ENCODE measurements at places on chromosomes 7 and 10.

- no peak for DNase-seq
Observed at GRCh38 chr7:156192921-156193320, 380.7 kb upstream of the SHH start.

DNA sequence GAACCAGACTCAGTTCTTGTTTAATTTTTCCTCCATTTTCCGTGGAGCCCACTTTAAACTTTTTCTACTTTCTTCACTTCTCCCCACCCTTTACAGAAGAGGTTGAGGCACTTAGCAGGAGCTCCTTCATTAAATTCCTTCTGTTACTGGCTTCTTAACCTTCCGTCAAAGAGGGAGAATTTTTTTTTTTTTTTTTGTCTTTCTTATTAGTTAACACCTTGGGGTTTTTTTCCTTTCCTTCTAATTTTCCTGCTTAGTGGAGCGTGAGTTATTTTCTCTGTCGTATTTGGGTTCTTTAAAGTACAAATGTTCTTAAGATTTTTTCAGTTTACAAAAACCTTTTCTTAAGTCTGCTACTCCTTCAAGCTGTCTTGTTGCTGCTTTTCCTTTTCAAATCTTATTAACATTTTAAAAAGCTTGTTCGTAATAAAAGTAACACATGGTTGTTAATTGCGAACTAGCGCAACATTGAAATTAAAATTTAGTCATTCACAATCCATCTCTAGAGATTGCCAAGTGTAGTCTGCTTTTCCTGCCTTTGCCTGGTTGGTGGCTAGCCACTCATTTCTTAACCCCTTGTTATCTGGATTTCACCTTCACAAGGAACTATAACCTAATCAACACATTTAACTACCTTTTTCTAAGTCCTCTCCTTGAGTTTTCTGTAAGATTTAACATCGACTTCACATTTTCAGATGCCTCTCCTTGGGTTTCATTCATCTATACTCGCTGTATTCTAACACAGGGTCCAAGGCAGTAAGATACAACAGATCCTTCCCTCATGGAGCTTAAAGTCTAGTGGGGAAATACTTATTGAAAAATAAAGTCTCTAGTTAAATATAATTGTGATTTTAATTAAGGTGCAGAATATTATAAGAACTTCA lies 2.0 kb downstream of the BMPR1A start:
- DNase-seq = no peak

DNA sequence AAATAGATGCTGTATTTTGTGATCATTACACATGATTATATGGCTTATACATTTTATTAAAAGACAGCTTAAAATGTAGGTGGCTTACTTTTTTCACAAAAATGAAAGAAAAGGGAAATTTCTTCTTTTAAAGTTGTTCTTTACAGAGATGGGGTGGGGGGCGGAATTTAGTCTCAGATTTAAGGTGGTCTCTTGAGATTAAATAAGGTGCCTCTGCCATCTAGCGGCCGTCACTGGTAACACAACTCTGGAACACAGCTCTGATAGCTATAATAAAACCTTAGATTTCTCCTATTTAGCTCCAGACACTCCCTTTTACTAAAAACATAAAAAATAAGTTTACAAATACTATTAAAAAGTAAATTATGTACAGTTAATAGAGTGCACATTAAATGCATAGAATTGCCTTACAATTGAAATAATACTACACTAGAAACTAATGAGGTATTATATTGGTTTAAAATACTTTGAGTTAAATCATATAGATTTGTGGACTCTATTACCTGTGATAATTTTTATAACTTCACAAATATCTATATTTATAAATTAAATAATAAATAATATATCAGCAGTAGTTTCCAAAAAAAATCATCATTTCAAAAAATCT lies 210.9 kb downstream of the DGKB start:
- DNase-seq = peak; percentile 48

DNA sequence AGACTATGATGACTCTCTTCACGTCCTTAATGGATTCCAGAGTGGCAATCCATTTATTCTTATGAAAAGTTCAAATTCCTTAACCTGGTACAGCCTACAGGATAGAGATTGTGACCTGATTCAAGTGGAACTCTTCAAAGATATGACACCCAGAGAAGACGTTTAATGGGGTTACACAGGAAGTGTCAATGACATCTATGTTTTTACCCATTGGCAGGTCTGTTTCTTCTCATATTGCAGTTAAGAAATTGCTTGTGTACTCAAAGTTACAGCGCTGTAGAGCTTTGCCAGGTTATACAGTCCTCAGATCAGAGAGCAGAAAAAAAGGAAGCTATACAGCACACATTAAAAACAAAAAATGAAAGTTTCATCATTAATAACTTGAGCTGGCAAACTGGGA lies 367.4 kb downstream of the THSD7A start:
- DNase-seq = no peak

- DNase-seq = no peak
Observed at GRCh38 chr10:101576211-101576863, 11.7 kb downstream of the POLL start.

DNA sequence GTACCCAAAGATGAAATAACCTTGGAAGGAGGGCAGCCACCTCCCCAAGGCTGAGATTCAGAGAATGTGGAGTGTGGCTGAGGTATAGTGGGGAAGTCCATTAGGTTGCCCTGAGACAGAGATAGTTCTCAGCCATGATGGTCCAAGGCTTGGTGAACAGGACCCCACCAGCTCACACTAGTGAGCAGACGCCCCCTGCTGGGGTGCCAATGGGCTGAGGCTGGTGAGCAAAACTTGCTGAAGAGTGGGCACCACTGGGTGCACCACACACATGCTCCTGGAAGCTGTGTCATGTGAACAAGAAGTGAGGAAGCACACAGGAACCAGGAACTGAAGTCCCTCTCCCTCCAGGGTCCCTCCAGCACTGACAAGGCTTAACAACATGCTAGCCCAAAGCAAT lies 8.9 kb downstream of the FBXL13 start:
- DNase-seq = no peak

GRCh38 chr10:21164687-21165086 lies 267.6 kb upstream of the NEBL start:
- no peak for DNase-seq

DNA sequence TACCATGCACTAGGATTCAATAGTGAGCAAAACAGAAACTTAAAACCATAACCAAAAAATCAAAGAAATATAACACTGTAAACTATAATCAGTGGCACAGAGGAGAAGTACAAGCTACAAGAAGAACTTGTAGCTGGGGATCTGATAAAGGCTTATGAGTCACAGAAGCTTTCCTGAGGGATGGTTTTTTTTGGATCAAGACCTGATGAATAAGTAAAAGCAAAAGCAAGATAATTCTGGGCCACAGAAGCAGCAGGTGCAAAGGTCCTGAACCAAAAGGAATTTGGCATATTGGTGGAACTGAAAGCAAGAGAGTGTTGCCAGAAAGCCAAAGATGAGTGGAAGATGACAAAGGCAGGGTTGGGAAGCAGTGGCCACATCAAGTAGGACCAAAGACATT lies 37.4 kb upstream of the BET1 start:
- no peak for DNase-seq

DNA sequence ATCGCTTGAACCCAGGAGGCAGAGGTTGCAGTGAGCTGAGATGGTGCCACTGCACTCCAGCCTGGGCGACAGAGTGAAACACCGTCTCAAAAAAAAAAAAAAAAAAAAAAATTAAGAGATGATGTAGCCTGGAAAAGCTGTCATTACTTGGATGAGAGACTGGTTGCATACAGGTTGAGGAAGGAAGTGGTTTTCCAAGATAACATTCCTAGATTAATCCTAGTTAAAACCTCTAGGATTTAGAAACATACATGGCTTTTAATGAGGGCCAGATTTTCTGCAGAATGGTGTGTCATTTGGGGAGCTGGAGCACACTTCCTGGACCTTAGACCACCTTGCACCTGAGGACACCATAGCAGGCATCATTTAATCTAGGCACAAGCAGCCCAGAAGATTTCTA lies 17.8 kb downstream of the VWA2 start:
- no peak for DNase-seq

GRCh38 chr10:58017719-58018367 lies 249.9 kb downstream of the IPMK start:
- DNase-seq = no peak

DNA sequence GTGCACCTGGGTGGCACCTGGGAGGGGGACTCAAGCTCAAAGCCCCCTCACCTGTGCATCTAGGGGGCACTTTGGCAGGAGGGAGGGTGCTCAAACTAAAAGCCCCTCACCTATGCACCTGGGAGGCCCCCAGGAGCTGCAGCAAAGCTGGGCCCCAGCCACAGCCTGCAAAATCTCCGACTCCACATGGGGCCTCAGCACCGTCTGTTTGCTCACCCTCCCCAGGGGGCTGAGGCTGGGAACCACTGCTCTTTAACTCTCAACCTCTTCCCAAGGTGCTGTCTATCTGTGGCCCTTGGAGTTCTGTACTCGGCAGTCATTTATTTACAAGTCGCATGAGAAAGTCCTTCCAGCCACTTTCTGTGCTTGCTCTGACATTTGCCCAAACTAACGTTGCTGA lies 458.4 kb downstream of the DNAJB6 start:
- DNase-seq = no peak

GRCh38 chr7:41754046-41754445 lies 51.2 kb upstream of the INHBA start:
- no peak for DNase-seq

- no peak for DNase-seq
Observed at GRCh38 chr10:97733256-97733655, 3.7 kb upstream of the ZFYVE27 start.

GRCh38 chr7:20541608-20542349 lies 73.7 kb upstream of the ABCB5 start:
- no peak for DNase-seq

- no peak for DNase-seq
Observed at GRCh38 chr7:128010391-128011127, 20.7 kb downstream of the LRRC4 start.

GRCh38 chr7:151918510-151918843 lies 37.8 kb upstream of the GALNTL5 start:
- no peak for DNase-seq

DNA sequence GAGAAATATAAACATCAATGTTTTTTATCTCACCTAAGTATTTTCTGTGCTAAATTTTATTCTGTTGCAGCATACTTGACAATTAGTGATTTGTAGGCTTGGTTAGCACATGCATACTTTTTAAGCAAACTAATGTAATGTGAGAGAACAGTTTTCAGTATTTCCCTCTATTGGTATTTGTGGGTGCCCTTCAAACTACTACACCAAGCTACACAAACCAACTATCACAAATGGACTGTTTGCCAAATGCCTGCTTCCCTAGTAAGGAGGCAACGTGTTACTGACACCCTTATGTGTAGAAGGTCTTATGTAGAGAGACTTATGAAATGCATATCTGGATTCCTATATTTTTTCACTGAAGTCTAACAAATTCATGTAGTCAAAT lies 98.4 kb upstream of the FZD1 start:
- DNase-seq = no peak

- peak; percentile 66 for DNase-seq
Observed at GRCh38 chr10:119209035-119209735, 1.8 kb downstream of the GRK5 start.

DNA sequence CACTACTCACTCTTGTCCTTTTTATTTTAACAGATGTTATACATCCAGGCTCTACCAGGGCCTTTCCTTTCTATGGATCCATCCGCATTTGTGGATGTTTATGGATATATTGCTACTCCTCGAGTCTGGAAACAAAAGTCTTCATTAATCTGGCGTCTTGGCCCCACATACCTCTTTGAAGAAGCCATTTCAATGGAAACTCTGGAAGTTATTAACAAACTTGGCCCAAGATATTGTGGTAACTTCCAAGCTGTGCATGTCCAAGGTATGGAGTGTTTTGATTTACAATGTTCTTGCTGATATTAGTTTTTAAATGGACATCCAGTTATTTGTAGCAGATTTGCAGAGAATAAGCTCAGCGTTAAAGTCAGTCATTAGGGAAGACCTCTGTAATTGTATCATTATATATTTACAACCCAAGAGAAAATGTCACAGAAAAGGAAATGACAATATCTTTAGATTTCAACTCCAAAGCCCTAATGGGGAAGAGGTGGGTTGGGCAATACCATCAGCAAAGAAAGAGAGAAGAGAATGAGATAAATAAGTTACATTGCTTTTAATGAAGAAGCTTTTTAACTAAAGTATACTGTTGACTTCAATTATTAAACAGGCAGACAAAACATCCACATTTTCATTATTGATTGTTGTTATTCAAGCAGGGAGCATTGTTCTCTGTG lies 102.1 kb downstream of the WDFY4 start:
- DNase-seq = no peak

GRCh38 chr7:95376632-95377400 lies 19.4 kb downstream of the PON3 start:
- no peak for DNase-seq

GRCh38 chr7:129739427-129739826 lies 127.9 kb downstream of the NRF1 start:
- DNase-seq = peak; percentile 15

- no peak for DNase-seq
Observed at GRCh38 chr10:15510963-15511362, 139.9 kb upstream of the FAM171A1 start.

- no peak for DNase-seq
Observed at GRCh38 chr7:68158686-68159295, 1162.2 kb downstream of the TYW1 start.

DNA sequence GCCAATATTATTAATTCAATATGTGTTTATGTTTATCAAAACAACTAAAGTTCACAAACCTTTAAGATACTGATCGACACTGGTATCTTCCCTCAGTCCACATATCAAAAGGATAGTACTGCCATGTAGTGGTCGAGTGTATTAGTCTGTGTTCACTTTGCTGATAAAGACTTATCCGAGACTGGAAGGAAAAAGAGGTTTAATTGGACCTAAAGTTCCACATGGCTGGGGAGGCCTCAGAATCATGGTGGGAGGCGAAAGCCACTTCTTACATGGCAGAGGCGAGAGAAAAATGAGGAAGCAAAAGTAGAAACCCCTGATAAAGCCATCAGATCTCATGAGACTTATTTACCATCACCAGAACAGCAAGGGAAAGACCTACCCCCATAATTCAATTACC lies 325.4 kb upstream of the PHF14 start:
- no peak for DNase-seq

GRCh38 chr10:97940534-97940933 lies 89.9 kb downstream of the CRTAC1 start:
- no peak for DNase-seq

- DNase-seq = no peak
Observed at GRCh38 chr7:138961159-138961558, 20.0 kb downstream of the KIAA1549 start.

Data from muscle of arm (tissue), 14 donors.